Stimulated activated CD8-positive, alpha-beta memory T cell treated with anti-CD3 and anti-CD28 coated beads, Interleukin-7, amount 100 ng/mL, for 1 hour (primary cell): ENCODE measurements at places on chromosomes 12 and 14.
A peak's percentile ranks its signal among the peaks of the same experiment; 100 is the strongest.

DNA sequence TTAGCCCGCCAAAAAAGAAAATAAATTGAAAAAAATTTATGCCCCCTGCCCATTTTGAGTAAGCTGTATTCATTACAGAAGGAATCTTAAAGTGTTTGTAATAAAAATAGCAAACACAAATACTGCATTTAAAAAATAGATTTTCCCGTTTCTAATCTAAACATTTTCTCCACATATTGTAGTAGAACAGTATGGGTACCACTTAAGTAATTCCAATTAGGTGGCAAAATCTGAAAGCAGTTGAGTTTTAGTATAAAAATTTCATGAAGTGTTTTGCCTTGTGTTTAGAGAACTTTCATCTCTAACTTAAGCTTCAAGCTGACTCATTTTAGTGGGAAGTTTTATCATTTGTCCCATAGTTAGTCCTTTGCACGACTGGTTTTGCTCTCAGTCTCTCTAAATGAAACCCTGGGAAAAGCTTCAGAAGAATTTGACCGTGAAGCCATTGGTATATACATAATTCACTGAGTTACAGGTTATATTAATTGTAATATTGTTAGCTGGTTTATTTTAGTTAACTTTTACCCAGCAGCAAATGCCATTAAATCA lies 214.6 kb downstream of the ERC1 start:
- no peak for DNase-seq

- no peak for DNase-seq
Observed at GRCh38 chr14:68983191-68983590, 4.1 kb upstream of the ACTN1 start.

DNA sequence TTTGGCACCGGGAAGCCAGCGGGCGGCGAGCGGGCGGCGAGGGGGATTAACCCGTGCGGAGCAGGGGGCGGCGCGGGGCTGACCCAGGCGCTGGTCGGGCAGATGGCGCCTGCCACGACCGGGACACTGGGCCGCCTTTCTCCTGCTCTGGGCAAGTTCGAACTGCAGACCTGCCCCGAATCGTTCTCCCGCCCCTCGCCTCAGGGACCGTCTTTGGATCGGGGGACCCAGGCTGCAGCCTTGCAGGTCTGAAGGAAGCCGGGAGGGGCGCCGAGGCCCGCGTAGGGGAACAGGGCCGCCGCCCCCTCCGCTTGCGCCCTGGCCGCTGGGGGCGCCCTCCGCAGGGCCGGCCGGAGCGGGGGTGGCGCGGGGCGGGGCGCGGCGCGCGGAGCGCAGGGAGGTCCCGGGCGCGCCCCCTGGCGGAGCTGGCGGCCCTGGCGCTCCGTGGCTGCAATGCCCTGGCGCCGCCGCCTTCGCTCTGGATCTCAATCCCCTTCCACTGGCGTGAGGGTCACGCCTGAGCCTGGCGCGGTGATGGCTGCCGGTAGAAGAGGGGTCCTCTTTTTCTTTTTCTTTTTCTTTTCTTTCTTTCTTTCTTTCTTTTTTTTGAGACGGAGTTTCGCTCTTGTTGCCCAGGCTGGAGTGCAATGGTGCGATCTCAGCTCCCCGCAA lies 449 bp upstream of the LTBP2 start:
- DNase-seq: peak; percentile 60

- DNase-seq: peak; percentile 13
Observed at GRCh38 chr14:103385929-103386712, 906 bp downstream of the MARK3 start.

DNA sequence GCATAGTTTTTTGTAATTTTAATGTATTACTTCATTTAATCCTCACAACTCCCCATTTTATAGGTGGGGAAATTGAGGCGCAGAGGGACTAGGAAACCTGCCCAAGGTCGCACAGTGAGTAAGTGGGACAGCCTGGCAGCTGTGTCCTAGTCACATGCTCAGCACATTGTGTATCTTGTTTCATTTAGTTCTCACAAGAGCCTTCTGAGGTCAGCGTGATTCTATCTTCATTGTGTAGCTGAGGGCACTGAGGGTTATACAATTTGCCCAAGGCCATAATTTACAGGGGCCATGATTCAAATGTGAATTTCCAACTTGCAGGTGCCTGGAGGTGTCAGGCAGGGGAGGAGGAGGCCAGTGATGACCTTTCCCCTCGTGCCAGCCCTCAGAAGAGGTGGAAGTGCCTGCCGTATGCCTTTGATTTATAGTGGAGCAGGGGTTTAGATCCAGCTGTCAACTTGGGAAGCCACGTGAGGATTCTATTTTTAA lies 30.3 kb upstream of the SMOC1 start:
- no peak for DNase-seq

DNA sequence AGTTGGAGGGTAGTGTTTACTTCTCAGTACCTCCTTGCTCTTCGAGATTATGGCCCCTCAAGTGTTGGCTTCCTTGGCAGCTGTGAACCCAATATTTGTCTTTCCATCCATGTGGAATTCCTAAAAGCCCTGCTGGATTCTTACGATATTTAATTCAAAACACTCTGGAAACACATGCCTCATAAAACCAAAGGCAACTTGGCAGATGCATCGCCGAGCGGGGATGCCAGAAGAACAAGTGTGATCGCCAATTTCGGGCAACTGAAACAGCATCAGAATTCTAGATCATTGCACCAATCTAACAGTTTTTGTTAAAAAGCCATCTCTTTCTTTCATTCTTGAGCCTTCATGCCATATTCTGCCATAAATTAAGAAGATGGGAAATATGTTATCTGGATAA lies 934.4 kb downstream of the AACS start:
- DNase-seq: no peak

GRCh38 chr14:73924337-73924736 lies 25.6 kb downstream of the FAM161B start:
- DNase-seq: no peak

- no peak for DNase-seq
Observed at GRCh38 chr12:93896427-93896826, 219.3 kb downstream of the CRADD start.

DNA sequence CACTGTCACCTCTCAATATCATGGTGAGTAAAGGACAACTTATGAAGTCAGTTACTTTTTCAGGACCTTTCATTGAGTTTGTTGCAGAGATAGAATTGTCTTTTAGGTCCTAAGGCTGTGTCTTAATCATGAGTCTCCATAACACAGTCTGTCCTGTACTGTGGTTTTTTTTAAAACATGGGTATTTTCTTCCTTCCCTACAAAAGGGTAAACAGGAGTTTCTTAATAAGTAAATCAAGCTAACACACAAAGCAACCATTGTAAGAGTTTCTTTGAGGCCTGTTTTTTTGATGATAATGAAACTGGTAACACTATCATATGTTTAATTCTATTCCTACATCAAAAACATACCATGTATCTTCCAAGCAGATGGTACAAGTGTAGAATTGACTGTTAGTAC lies 101.4 kb downstream of the PLEKHA5 start:
- no peak for DNase-seq

GRCh38 chr12:608921-609320 lies 54.3 kb downstream of the NINJ2 start:
- DNase-seq: no peak

GRCh38 chr12:100331871-100332270 lies 25.0 kb upstream of the SLC17A8 start:
- DNase-seq: no peak

DNA sequence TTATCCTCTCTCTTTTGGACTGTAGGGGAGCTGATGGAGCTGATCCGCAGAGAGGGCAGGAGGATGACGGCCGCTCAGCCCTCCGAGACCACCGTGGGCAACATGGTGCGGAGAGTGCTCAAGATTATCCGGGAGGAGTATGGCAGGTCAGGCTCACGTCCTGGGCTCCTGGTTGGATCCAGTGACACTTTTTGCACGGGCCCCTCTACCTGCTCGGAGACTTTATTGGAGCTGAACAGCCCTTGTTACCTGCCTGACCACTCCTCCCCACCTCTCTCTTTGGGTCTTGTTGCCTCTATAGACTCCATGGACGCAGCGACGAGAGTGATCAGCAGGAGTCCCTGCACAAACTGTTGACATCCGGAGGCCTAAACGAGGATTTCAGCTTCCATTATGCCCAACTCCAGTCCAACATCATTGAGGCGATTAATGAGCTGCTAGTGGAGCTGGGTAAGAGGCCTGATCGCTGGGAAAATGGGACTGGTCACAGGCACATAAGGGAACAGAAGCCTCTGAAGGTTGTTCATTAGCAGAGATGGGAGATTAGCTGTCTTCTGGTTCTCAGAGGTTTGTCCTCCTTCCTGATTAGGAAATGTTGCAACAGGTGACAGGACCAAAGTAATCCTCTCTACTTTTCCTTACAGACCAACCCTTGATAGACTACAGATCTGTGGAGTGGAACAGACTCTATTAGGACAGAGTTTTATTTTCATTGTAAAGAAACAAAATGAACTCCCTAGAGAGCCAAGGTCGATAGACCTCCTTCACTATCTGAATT lies 718 bp downstream of the EIF2B2 start:
- DNase-seq: no peak

GRCh38 chr14:24874514-24875202 lies 175.3 kb downstream of the STXBP6 start:
- no peak for DNase-seq

GRCh38 chr12:93819050-93819491 lies 141.9 kb downstream of the CRADD start:
- DNase-seq: no peak

DNA sequence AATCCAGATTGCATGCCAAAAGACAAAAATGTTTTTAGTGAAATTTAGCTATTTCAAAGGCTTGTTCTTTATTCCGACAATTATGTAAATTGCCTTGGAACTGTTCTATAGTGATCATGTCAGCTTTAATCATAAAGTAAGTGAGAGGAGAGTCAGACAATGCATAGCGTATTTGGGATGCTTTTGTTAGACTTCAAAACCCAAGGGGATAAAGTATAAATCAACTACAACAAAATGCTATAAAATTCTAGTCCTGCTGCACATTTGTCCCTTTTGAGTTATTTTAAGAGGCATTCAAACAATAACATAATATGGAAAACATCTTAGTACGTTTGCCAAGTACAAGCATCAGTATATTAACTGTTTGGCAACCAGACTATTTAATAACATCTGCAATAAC lies 11.3 kb downstream of the RTRAF start:
- no peak for DNase-seq

- DNase-seq: no peak
Observed at GRCh38 chr12:104751594-104751993, 206.5 kb downstream of the SLC41A2 start.

GRCh38 chr12:14157088-14157747 lies 175.8 kb upstream of the GRIN2B start:
- no peak for DNase-seq

- DNase-seq: no peak
Observed at GRCh38 chr12:6534695-6534944, 303 bp downstream of the GAPDH start.

- DNase-seq: no peak
Observed at GRCh38 chr12:110599334-110599733, 14.6 kb upstream of the TCTN1 start.

GRCh38 chr14:103001226-103001625 lies 56.1 kb downstream of the CDC42BPB start:
- DNase-seq: no peak

DNA sequence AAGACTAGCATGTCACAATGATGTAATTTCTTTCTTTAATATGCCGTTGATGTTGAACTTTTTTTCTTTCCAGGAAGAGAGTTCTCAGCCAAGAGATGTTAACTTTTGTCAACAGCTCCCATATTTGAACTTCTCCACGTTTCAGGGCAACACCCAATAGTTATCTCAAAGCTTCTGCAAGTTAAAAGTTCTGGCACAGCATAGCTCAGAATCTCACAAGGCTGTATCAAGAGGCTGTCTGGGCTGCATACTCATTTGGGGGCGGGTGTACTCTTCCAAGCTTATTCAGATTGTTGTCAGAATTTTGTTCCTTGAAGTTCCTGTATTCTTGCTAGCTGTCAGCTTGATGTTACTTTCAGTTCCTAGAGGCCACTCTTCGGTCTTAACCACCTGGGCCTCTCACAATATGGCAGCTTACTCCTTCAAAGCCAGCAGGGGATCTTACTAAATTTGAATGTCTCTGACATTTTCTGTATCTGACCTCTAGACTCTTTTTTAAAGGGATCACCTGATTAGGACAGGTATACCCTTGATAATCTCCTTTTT lies 38.9 kb downstream of the KCNC2 start:
- no peak for DNase-seq

GRCh38 chr12:50568338-50569091 lies 63.7 kb downstream of the DIP2B start:
- DNase-seq: no peak

DNA sequence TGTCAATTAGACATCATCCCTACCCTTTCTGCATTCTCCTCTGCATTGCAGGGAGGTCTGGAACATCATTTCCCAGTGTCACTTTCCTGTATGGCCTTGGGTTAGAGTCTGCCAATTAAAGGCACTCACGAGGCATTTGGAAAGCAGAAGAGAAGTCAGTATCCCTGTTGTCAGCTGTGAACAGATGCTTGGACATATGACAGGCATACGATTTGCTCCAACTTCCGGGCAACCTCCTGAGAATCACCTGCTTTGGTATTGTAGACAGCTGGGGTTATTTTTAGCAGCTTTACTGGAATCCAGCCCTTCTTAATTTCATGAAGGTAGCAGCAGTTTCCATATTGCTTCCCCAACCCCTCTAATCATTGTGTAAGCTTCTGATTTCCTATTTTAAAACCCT lies 88.7 kb upstream of the DHRS4 start:
- DNase-seq: no peak

DNA sequence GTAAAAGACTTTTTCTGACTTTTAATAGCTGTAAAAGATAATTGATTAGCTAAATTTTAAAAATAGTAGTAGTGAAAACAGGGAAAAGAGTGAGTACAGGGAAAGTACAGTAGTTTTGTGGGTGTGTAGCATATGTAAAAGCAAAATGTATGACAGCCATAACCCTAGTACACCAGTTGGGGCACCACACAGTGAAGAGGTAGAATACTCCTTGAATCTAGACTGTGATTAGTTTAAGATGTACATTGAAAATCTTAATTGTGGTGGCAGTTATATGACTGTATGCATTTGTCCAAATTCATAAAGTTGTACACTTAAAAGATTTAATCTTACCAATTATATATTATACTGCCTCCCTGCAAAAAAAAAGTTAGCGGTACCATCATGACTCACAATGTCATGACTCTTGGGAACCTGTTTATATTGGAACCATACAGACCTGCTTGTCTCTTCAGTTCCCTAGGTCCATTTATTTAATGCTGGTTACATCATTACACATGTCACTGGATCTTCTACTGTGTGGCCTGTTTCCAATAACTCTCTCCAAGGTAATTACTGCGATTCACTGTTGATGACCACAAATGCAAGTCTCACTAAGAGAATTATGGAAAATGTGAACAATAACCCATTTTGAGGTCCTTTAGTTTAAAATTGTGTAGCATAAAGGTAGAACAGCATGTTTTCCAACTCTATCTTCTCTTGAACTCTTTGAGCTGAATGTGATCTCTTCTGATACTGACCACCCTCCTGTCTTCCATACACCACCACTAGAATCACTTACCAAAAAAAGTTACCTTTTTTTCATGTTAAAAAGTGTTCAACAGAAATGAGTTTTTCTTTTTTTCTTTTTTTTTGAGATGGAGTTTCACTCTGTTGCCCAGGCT lies 264.2 kb upstream of the AMIGO2 start:
- no peak for DNase-seq

GRCh38 chr14:76123426-76124225 lies 28.1 kb upstream of the GPATCH2L start:
- no peak for DNase-seq
